ENCODE measurements at places on chromosomes 5 and 9.

GRCh38 chr9:95370064-95370463 lies 52.6 kb upstream of the FANCC start:
- DNase-seq: no peak

- no peak for DNase-seq
These were observed 532.9 kb downstream of the ANXA1 start for GRCh38 chr9:73684601-73685000.

GRCh38 chr9:3497857-3498256 lies 27.9 kb downstream of the RFX3 start:
- no peak for DNase-seq

DNA sequence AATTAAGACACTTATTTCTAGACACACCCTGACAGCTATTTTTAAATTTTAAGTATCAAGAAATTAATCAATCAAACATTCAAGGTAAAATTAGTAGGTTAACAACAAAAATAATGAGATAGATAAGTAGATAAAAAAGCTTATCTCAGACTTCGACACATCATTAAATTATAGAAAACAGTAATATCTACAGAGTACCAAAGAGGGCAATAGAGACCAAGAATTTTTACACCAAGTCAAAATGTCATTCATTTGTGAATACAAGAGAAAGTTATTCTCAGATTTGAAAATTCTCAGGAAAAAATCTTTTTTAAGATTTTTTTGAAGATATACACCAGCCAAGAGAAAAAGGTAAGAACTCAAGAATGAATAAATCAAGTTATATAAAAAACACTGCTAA lies 445.6 kb downstream of the ACTL7B start:
- DNase-seq: no peak

DNA sequence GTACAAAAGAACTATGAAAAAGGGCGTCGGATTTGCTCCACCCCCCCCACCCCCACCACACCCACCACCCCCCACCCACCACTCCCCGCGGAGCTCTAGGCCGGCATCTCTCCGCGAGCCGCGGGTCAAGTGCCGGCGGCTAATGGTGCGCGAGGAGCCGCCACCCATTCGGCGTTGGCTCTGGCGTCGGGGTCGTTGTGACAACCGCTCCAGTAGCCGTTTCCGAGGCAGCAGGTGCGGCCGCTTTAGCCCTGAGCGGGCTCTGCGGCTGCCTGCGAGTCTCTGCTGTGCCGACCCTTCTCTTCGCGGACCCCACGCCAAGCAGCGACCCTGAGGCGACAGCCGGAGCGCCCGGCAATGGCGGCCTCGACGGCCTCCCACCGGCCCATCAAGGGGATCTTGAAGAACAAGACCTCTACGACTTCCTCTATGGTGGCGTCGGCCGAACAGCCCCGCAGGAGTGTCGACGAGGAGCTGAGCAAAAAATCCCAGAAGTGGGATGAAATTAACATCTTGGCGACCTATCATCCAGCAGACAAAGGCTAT lies at the start of gene PPP1R2B:
Gene PPP1R2B, plus strand, starts transcription at position 90 of the 546 bp plus-strand sequence. Its CDS starts 268 bp downstream, at position 358.
- DNase-seq: no peak

DNA sequence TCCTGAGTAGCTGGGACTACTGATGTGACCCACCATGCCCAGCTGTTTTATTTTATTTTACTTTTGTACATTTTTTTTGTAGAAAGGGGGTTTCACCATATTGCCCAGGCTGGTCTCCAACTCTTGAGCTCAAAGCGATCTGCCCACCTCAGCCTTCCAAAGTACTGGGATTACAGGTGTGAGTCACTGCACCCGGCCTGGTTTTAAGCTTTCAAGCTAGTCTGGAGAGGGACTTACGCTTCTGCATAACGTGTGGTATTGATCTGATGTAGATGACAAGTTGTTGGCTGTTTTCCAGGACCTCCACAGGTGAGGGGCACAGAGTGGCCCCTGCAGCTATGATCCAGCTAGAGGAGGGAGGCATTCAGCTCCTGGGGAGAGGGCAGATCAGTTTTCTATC lies 6.8 kb upstream of the CCL21 start:
- no peak for DNase-seq

GRCh38 chr9:93675336-93676150 lies 99.2 kb downstream of the PHF2 start:
- no peak for DNase-seq

GRCh38 chr5:41707853-41708603 lies 162.2 kb downstream of the OXCT1 start:
- DNase-seq: peak; percentile 40

GRCh38 chr5:53956196-53956595 lies 354.2 kb downstream of the ARL15 start:
- DNase-seq: peak; percentile 13

DNA sequence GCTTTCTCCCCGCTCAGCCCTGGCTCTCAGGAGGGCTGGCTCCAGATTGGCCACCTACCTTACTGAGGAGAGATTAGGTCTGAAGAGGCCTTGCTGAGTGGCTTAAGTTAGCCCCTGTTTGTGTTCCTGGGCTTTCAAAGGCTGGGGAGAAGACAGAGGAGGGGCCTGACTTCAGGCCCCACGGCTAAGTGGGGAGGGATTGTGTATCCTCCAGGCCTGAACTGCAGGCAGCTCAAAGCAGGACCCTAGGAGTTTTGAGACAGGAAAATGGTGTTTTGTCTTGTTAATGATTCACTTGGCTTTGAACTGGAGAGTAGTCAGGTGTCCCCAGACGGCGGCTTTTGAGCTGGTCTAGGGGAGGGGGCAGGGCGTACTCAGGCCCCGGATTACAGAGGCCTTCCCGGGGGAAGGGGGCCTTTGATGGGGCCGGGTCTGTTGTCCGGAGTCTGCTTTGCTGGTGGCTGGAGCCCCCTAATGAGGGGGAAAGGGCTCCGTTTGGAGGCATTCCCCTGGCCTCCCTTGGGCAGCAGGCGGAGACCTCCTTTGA lies 162.0 kb upstream of the SMIM23 start:
- no peak for DNase-seq

DNA sequence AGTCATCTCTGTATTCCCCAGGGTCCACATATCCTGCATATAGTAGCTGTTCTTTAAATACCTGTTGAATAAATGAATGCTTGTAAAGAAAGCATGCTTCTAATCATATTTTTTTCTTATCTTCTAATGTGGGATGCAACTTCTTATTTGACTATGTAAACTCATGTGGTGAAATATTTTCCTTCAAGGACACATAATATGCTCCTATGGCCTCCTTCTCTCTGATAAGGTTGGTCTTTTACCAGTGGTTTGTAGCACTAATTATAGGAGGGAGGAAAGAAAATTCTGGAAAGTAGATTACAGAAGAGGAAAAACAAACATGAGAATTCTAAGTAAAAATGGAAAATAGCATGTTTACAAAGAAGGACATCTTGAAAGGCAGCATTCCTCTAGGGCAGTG lies 28.6 kb upstream of the C5orf63 start:
- DNase-seq: no peak

DNA sequence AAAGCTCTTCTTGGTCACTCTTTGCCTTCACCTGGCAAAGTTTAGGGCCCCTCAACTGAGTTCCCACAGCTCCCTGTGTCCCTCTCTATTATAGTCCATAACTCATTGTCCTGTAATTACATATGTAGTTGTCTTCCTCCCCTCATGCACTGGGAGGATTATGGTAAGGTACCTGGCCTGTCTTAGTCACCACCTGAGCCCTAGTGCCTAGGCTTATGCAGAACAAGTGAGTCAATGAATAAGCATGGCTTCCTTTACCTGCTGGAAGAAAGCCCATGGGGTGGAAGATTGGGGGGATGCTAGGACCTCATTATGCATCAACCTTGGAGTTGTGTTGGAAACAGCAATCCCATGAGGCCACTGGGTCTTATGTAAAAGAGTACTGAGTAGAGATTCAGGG lies 187.7 kb upstream of the TRIM32 start:
- DNase-seq: no peak

- no peak for DNase-seq
These were observed 599.9 kb downstream of the ISL1 start for GRCh38 chr5:51983161-51983560.

DNA sequence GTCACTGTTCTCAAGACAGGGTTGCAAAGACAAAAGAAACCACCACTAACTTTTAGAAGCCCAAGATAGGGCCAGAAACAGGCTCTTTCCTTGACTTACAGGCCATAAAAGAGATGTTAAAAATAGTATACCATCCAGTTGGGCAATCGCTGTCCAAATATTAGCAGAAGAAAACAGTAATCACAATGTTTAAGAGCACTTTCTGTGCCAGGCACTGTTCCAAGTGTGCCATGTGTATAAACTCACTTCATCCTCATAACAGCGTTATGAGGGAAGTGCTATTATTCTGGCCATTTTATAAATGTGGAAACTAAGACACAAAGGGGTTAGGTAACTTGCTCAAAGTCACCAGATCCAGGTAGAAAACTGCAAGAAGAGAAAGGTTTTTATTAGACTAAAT lies 111.7 kb downstream of the KCNN2 start:
- DNase-seq: no peak

GRCh38 chr9:133956520-133957076 lies 35.5 kb downstream of the VAV2 start:
- no peak for DNase-seq

GRCh38 chr9:4147476-4148230 lies 152.2 kb downstream of the GLIS3 start:
- no peak for DNase-seq

GRCh38 chr9:120726484-120726883 lies 12.2 kb upstream of the MEGF9 start:
- DNase-seq: no peak

- no peak for DNase-seq
These were observed 32.5 kb upstream of the FAM174A start for GRCh38 chr5:100502684-100503083.

- DNase-seq: no peak
These were observed 120.5 kb upstream of the IRX4 start for GRCh38 chr5:2003206-2003605.

Measured in hematopoietic multipotent progenitor cell treated with erythropoietin and hydrocortisone succinate and interleukin-3 and kit ligand, for 6 days (in vitro differentiated cells).